ENCODE measurements at places on chromosomes 6 and 20. TPM values are rescaled to one million over a fixed set of nuclear protein-coding genes. Genes with fewer than 3 reads are reported as not detected.
A peak's percentile ranks its signal among the peaks of the same experiment; 100 is the strongest.

TMC2 gene
- total RNA-seq: not detected

OPRM1 gene
- total RNA-seq: 0.92 TPM

DEF6 gene
- total RNA-seq: 11.6 TPM

RAB44 gene
- 0.62 TPM for total RNA-seq

STMND1 gene
- not detected for total RNA-seq

RNF217 gene
- total RNA-seq: 42.2 TPM

LGSN gene
- not detected for total RNA-seq

GSTA3 gene
- not detected for total RNA-seq

CTCFL gene
- not detected for total RNA-seq

XKR7 gene
- total RNA-seq: under 0.01 TPM

FGD2 gene
- 13.1 TPM for total RNA-seq

- DNase-seq: peak; percentile 21
Observed at GRCh38 chr6:35343092-35343834, 905 bp downstream of the PPARD start.

GRCh38 chr20:20780127-20780824, 67.8 kb upstream of the RALGAPA2 start:
- DNase-seq: peak; percentile 31

DNA sequence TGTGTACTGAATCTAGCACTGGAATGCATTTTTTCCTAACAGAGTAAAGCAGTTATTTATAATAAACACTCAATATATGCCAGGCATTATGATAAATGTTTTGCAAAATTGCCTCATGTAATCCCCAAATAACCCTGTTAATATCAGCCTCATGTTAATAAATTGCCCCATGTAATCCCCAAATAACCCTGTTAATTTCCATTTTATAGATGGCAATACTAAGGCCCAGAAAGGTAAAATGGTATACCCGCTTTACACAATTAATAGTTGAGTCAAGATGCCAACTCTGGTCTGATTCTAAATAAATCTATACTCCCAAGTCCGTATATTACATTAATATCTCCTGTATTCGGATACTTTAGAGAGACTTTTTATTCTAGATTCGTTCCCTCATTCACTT, 6.3 kb downstream of the MYB start:
- no peak for DNase-seq

DNA sequence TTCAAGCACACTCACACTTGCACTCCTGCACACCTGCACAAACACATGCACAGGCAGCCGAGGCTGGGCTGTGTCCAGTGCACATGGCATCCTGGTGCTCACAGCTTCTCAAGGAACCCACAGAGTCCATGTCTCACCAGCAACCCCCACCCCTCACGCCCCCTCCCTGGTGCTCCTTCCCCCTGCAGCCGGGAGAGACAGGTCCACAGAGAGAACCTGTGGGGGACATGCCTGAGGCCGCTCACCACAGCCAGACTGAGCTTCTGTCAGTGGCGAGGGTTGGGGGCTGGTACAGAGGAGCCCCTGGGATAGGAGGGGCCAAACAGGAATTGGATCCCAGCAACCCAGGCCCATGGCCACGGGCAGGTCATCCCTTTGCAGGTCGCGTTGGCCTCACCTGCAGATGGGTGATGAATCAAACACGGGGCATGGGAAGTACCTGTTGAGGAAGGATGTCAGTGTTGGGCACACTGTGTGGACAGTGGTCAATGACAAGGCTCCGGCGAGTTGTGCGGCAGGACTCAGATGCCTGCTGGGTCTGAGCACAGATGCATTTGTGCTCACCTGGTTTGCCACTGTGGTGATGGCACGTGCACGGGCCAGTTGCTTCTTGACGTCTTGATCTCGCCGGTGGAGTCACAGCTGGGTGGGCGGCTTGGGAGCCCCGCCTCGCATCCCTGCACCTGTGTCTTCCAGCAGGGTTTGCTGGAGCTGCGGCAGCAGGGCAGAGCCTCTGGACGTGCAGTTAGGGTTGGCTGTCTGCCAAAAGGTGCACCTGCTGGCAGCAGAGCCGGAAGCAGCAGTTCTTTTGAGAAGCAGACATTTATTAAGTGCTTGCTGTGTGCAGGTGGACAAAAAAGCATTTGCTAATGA, 113.0 kb downstream of the ERMARD start:
- DNase-seq: peak; percentile 42

GRCh38 chr6:108874470-108875160, 26.4 kb downstream of the ARMC2 start:
- no peak for DNase-seq

DNA sequence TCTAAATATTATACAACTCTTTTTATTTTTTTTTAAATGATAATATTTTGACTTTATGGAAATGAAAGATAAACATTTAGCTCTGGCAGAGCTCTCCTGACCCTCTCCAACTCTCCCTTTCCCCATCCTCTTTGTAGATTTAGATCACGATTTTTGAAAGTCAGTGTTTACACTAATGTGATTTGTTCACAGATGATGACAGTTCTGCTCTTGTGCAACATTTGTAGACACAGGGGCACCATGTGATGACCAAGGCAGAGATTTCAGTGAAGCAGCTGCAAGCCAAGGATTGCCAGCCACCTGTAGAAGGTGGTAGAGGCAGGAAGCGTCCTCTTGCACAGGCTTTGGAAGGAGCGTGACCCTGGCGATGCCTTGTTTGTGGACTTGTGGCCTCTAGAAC, 483.2 kb downstream of the QKI start:
- no peak for DNase-seq

DNA sequence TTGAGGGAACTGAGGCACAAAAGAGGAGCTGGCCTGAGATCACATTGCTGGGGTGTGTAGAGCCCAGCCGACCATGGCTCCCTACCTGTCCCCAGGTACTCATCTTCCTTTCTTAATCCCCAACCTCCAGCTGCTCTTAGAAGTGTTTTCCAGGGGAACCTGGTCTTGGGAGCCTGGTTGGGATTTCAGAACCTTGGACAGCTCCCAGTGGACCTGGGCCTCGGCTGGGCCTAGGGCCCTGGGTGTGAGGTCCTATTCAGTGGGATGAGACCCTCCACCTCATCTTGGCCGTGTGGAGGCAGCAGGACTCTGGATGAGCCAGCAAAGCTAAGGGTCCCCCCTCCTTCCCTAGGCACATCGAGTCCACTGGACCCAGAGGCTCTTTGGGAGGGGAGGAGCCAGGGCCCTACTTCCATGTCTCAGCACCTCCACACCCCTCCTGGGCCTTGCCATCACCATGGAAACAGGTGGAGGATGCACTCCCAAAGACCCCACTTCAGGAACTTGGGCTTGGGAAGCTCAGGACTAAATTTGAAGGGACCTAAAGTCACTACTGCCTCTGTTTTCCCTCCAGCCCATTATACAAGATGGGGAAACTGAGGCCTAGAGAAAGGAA, 38.5 kb downstream of the DLGAP4 start:
- DNase-seq: peak; percentile 86

- DNase-seq: no peak
Observed at GRCh38 chr20:37337208-37337991, 8.5 kb upstream of the SRC start.

DNA sequence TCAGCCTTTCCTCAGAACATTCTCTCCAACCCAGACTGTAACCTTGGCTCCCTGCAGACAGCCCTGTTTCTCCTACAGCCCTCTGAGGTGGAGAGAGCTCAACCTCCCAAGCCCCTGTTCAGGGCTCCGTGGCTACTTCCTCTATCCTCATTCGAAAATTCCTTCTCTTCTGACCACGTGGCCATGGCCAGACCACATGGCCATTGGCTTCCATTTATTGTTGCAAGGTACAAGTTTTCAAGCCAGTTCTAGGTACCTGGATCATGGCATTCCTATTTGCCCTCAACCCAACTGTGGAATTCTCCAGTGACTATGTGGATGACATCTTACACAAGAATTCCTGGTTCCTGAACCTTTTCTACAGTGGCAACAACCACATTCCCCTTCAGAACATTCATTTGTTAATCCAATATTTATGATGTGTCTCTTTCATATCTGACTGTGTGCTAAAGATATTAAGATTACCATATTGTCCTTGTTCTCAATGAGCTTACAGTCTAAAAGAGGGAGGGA, 161.9 kb downstream of the GMPR start:
- DNase-seq: no peak

DNA sequence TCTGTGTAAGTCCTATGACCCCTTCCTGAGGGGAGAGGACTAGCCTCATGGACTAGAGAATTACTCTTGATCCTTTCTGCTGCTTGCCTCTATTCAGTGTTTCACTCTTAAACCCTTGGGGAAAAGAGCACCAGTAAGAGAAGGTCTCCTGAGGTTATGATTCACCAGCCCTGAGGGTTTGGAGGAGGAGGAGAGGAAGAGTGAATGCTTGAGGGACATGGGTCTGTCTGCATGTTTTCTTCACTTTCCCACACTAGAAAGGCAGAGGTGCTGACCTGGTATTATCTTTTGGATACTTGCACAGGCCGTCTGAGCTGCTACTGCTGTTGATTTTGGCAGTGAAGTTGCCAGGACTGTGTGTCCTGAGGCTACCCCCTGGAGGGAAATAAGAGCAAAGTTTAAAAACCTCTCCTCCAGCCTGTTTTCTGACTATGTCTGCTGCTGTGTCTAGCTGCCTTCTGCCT, 78.3 kb downstream of the CD109 start:
- DNase-seq: no peak

DNA sequence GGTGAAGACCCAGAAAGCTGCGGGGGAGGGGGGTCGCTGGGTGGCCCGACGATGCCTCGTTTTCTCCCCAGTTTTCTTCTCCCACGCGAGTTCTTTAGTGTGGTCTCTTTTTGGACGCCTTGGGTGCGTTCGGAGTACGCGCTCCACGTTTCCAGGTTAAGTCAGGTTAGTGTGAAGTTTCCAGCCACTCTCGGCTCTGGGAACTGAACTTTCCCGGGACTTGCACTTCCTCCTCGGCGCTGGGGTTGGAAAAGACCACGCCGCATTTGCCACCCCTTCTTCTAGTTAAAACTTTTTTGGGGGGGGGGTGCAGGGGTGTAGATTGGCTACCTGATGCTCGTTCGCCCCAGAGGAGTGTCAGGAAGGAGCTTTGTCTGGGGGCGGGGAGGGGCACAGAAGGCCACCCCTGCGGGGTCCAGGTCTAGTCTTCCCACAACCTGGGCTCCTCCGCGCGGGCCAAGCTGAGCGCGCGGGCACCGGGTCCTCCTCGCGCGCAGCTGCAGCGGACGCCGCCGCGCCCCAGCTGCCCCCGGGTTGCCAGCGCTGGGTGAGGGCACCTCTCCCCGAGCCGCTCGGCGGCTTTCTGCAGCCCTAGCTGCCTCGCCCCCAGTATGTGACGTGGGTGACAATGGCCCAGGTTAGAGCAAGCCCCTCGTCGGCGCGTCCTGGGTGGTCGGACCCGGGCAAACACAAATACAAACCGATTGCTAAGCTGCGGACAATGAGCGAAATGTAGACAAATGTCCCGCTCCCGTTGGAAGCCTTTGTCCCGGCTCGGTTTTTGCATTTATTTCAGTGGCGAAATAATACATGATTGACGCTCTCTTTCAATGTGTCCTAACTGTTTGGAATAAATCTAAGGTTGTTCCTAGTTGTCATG, 1.7 kb upstream of the NKX2-2 start:
- no peak for DNase-seq

DNA sequence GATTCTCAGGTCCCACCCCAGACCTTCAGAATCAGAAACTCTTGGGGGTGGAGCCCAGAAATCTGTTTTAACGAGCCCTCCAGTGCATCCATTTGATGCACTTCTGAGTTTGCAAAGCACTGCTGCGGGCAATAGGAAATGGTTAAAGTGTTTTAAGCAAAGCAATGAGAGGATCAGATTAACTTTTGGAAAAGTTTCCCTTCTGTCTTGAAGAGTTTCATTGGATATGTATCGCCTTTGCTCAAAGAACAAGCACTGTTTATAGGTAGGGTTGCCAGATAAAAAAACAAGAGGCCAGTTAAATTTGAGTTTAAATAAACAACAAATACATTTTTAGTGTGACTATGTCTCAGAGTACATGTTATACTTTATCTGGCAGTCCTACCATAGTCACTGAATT, 226.0 kb downstream of the BMP7 start:
- DNase-seq: peak; percentile 58

GRCh38 chr20:56952258-56953047, 314.0 kb downstream of the BMP7 start:
- no peak for DNase-seq

DNA sequence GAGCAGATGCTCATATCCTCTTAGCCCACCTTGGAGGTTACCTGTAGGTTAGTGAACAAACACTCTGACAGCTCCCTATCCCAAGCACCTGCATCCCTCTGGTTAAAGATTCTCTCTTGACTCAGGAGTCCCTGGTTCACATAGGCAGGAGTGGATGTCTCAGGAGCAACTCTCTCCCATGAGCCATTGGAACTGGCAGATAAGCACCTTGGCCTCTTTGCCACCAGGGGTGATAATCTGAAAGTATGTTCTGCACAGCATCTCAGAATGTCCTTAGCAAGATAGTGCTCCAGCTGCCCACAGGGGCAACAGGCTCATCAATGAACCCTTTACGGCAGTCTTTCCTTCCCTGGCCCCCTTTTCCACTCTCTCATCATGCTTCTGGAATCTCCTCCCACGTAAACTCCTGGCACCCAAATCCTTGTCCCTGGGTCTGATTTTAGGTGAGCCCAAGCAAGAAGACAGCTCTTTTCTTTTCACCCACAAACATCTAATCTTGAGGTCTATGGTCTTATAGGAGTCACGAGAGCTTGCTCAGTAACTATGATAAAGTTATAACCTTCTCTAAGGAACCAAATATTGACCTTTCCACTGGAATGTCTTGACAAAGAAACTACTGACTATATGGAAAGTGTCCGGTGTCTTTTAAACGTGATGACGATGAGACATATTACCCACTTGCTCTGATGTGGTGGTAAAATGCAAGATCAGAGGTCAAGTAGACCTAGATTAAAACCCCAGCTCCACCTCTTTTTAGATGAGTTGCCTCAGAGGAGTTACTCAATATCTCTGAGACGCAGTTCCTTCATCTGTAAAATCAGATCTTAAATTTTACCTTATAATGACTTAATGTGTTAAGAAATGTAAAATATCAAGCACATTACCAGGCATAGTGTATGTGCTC, 39.8 kb upstream of the ISM1 start:
- DNase-seq: no peak

DNA sequence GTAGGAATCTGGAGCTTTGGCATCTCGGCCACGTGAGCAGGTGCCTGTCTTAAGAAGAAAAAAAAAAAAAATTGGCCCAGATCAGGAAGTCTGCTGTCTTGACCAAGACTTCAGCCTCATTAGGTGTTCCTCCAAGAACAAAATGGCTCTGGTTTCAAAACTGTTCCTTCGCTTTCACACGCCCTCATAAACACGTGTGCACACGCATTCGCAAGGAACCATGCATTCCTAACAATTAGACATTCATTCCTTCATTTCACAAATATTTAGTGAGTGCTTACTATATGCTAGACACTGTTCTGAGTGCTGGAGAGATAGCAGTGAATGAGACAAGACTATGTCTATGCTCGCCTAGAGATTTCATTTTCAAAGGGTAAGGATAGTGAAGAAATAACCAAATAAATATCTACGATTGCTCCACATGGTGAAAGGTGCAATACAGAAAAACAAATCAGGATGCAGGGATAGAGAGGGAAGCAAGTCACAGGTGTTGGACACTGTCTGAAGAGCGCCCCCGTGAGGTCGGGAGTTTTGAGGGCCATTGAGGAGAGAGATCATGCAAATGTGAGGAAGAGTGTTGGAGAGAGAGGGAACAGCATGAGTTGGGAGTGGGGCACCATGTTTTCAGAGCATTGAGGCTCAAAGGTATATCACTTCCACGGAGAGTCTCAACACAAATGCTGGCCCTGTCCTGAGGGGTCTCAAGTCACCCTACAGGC, 53.3 kb downstream of the CCDC170 start:
- DNase-seq: no peak
